ENCODE measurements at places on chromosomes 2 and 18.
A peak's percentile ranks its signal among the peaks of the same experiment; 100 is the strongest.

- no peak for DNase-seq
Observed at GRCh38 chr2:71826299-71826698, 321.4 kb downstream of the CYP26B1 start.

DNA sequence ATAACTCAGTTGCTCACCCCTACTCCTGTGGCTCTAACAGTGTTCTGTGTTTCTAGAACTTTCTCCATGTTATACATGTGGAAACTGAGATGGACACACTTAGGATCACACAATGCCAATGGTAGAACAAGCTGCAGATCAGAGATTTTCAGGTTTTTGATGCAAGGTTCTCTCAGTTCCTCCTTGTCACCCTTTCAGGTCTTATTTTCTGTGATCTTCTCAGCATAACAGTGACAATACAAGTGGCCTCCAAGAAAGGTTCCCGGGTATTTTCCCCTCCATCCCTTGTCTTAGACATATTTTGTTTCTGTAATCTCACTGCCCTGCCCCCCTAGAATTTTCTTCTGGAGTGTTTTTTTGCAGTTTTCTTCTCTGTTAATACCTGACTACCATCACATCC lies 6.2 kb upstream of the MGAT5 start:
- DNase-seq, result no peak

GRCh38 chr2:42914314-42914713 lies 121.9 kb upstream of the HAAO start:
- DNase-seq, result no peak

- no peak for DNase-seq
Observed at GRCh38 chr2:152594792-152595191, 122.5 kb downstream of the PRPF40A start.

DNA sequence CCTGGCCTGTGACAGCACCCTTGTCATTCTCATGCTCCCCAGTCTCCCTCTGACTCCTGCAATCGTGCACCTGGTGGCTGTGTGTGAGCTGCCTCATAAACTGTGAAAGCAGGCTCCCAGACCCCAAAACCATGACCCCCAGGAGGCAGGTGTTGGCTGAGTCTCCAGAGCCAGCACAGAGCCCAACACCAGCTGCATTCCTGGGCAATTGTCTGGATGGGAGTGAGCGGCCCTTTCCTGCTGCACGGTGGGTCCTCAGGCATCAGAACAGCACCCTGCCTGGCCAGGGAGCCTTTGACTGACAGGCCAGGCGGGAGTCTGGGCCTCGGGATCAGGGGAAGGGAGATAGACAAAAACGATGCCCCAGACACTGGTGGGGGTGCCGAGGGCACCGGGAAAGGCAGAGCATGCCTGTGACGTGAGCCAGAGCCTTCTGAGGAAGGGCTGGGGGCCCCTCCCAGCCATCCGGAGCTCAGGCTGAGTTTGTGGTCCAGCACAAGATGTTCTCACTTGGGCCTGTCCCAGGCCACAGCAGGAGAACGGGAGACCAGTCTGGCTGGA lies 135.1 kb upstream of the GPC1 start:
- no peak for DNase-seq

GRCh38 chr2:148984449-148984848 lies 54.0 kb upstream of the LYPD6B start:
- no peak for DNase-seq

GRCh38 chr2:11572996-11573395 lies 39.2 kb downstream of the GREB1 start:
- DNase-seq, result no peak

GRCh38 chr2:85164145-85164569 lies 31.0 kb downstream of the TCF7L1 start:
- no peak for DNase-seq

DNA sequence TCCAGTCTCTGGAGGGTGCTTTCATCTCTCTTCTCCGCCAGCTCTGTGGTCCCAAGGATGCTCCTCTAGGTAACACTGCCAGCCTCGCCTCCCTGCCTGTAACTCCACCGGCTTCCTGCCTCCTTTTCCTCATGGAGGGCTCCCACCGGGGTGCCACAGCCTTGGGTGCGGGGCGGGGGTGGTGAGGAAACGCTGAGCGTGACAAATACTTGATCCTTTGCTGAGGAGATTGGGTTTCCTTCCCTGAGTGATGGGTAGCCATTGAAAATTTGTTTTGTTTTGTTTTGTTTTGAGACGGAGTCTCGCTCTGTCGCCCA lies 25.1 kb downstream of the TIMM21 start:
- DNase-seq, result no peak

- DNase-seq, result no peak
Observed at GRCh38 chr2:145800151-145801091, 1280.5 kb upstream of the ZEB2 start.

GRCh38 chr18:23194997-23195957 lies 60.0 kb downstream of the CABLES1 start:
- DNase-seq, result no peak

GRCh38 chr18:21851327-21851961 lies 110.9 kb downstream of the MIB1 start:
- DNase-seq, result no peak

DNA sequence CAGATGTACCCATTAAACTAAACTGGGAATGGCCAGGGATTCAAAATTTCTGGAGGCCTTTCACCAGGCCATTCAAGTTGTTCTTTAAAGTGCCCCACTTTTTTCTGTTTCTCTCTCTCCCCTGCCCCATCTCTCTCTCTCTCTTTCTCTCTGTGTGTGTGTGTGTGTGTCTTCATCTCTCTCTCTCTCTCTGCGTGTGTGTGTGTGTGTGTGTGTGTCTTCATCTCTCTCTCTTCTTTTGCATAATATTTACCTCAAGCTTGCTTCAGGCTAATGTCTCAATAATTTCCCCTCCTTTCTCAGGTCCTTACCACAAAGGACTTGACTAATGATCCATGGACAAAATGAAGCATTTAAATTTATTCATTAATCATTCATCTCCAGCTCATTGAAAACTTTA lies 164.2 kb upstream of the KLHL14 start:
- DNase-seq, result no peak

DNA sequence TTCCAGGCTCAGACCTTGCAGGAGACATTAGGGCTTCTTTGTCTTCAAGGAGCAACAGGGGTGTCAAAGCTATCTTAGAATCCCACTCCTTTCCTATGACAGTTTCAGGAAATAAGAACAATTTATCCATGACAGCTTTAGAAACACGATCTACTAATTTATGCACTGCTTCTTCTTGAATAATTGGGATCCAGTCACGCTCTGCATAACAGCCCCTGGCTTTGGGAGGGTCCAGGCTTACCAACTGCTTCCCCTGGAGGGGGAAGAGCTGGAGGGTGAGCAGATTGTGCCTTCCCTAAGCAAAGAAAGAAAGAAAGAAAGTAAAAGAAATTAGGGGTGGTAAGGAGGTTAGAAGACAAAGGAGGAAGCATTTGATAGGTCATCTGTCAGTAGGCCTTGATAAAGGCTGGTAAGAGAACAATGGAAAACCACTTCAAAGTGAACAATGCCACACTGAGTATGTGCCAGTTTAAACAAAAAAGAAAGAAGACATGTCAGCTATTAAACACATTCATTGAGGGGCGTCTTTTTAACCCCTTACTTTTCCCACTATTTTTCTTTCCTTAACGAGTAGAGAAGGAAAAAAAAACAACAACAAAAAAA lies 327.6 kb downstream of the DCC start:
- no peak for DNase-seq

- no peak for DNase-seq
Observed at GRCh38 chr2:172333235-172333977, 94.0 kb upstream of the ITGA6 start.

DNA sequence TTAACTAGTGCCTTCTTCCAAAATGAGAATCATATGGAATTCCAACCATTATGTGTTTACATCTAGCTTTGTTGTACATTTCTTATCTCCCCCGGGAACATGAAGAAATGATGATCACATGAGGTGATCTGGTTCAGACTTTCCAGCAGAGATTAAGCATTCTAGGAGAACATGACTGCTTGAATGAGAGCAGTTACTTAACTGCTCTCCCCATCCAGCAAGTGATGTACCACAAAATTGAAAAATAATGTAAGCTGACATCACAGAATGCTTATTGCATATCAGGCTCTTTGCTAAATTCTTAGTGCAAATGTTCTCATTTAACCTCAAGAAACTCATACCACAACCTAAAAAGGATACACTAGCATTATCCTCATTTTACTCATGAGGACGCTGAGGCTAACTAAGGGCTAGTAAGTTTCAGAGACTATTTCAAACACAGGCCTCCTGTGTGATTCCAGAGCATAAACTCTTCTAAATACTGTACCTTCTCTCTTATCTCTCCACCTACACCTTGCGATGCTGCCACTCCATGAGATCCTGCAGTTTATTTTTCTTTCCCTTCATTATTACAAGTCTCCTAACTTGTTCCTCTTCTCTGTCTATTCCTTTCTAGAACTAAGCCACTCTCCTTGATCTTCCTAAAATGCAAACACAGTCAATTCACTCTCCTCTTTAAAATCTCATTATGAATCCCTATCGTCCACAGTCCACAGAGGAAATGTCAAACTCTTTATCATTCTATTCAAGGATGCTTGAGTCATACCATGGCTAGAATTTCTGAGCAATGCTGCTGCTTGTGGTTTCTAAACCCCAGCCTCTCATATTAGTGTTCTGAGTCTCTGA lies 1224.8 kb upstream of the ZEB2 start:
- peak; percentile 50 for DNase-seq

GRCh38 chr2:37912056-37912455 lies 13.0 kb upstream of the RMDN2 start:
- DNase-seq, result no peak

DNA sequence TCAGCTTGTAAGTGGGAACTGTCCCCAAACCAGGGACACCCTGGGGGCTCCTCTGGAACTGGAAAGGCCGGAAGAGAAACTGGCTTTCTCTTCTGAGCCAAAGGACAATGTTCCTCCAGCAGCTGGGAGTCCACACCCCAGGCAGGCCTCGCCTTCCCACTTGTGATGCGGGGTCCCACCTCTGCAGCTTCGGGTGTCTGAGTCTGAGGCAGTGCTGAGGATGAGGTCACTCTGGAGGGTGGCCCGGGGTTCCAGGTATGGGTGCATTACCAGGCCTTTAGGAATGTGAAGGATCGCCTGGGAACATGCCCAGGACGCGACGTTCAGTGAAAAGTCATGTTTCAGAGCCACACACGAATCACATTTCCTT lies 18.2 kb upstream of the BOK start:
- no peak for DNase-seq

GRCh38 chr2:128835342-128835855 lies 516.7 kb upstream of the HS6ST1 start:
- no peak for DNase-seq

GRCh38 chr18:23977719-23978483 lies 36.7 kb upstream of the TTC39C start:
- DNase-seq, result no peak

GRCh38 chr2:23367760-23368159 lies 17.2 kb upstream of the KLHL29 start:
- DNase-seq, result no peak

GRCh38 chr2:207255565-207256470 lies 90.1 kb upstream of the KLF7 start:
- DNase-seq, result no peak

GRCh38 chr2:238528953-238529781 lies 102.4 kb downstream of the ASB1 start:
- no peak for DNase-seq

GRCh38 chr18:8702668-8703067 lies 2.7 kb upstream of the MTCL1 start:
- DNase-seq, result no peak

- DNase-seq, result no peak
Observed at GRCh38 chr2:134790487-134790886, 47.9 kb upstream of the ACMSD start.

GRCh38 chr2:111966241-111966640 lies 67.8 kb downstream of the MERTK start:
- no peak for DNase-seq

- DNase-seq, result no peak
Observed at GRCh38 chr2:177537213-177537612, 144.6 kb downstream of the AGPS start.

DNA sequence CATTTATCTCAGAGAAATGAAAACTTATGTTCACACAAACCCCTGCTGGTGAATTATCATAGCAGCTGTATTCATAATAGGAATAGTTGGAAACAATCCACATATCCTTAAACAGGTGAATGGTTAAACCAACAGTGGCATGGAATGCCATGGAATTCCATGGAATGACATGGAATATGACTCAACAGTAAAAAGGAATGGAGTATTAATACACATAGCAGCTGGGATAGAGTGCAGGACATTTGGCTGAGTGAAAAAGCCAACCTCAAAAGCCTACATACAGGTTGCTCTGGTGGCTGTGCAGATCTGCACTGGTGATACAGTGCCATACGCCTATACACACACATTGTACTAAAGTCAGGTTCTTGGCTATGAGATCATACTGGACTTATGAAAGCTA lies 69.5 kb downstream of the FAM168B start:
- no peak for DNase-seq

- no peak for DNase-seq
Observed at GRCh38 chr18:21004726-21005125, 106.9 kb downstream of the ROCK1 start.

GRCh38 chr2:122831649-122832048 lies 1076.2 kb downstream of the TSN start:
- no peak for DNase-seq

DNA sequence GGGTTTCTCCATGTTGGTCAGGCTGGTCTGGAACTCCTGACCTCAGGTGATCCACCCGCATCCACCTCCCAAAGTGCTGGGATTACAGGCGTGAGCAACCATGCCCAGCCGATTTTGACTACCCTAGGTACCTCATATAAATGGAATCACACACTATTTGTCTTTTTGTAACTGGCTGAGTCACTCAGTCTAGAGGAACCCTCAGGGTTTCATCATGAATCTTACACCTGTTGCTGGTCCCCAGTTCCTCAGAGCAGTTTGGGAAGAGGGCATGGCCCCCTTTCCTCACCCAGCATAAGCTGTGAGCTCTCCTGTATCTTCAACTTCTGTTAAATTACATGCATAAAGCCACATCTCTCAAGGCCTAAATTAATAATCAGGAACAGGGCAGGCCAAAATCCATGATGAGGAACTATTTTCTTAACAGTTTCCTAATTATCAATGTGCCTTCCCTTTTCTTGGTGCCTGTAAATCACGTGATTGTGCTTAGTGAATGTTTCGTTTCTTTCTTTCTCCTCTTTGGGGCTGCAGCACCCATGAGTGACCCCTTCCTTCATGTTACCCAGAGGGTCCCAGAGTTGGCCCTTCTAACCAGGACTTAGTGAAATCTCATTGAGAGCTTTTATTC lies 20.9 kb downstream of the DYSF start:
- DNase-seq, result no peak

GRCh38 chr2:118085173-118086023 lies 2.9 kb upstream of the INSIG2 start:
- no peak for DNase-seq

DNA sequence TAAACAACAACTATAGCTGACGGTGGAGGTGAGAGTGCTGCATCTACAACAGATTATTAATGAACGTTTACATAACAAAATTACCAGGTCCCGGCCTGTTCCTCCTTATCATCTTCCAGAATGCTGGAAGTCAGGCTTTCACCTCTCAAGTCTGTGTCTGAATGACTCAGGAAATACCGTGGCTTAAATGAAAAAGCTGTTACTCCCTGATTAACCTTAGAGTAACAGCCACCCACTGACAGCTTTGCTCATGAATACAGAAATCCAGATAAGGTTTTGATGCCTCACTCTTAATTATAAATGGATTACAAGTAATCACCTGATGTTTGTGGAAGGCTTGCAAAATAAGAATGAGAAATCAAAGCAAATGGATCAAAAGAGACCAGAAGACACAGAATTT lies 885.3 kb upstream of the CELF4 start:
- DNase-seq, result no peak
